ENCODE measurements at places on chromosomes 5 and 9.

DNA sequence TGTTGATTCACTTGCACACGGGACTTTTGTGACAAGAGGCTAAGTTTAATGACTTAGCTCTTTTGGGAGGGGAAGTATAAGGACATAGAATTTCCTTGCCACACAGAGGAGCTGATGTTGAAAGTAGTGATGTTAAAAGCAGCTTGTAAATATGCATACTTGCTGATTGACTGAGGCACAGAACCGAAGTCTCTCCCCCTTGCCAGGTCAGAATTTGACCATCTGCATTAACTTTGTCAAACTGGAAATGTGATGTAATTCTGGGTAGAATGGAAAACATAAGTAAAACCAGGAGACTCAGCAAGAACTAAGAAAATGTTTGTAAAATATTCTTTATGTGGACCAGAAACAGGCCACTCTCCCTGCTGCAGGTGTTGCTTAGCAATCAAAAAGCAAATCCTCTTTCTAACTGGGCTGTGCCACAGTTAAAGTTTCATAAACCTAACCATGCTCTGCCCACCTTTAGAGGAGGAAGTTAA, 284.2 kb downstream of the NR3C1 start:
- no peak for DNase-seq

DNA sequence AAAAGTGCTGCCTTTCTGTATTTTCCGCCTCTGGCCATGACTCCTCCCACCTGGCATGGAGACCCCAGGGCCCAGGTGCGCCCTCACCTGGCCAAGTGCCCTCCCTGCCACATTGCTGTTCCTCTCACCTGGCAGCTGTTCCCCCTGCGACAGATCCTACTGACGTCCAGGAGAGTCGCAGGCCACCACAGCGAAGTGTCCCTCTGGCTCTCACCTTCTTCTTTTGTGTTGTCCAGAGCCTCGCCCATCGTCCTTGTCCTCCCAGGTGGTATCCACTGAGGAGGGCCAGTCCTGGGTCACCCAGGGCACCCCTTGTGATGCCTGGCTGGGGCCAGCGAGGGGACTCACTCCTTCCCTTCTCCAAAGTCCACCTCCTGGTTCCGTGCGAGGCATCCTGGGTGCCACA, 2.6 kb downstream of the NKD2 start:
- peak; percentile 78 for DNase-seq

DNA sequence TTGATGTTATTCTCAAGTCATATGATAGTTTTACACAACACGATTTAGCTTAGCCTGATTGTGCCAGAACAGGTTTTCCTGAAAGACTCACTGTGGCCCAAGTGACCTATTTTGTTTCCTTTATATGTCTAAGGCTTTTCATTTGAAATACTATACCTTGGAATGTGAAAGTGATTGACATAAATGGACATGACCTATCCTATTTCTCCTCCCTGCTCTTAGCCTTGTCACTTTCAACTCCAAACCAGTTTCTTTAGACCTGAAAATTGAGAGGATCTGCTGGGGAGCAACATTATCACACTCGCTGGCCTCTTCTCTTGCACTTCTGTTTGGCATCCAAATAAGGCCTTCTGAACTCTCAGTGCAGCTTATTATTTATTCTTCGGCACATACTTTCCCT, 496.8 kb downstream of the MAT2B start:
- no peak for DNase-seq

GRCh38 chr9:3455717-3456116, 70.1 kb downstream of the RFX3 start:
- DNase-seq: no peak

- DNase-seq: no peak
These were observed 395.1 kb downstream of the CETN3 start for GRCh38 chr5:90014420-90014819.

Data from chondrocyte (in vitro differentiated cells).